NCI-H1092 (cell line): ENCODE measurements at places on chromosomes 4 and X.

DNA sequence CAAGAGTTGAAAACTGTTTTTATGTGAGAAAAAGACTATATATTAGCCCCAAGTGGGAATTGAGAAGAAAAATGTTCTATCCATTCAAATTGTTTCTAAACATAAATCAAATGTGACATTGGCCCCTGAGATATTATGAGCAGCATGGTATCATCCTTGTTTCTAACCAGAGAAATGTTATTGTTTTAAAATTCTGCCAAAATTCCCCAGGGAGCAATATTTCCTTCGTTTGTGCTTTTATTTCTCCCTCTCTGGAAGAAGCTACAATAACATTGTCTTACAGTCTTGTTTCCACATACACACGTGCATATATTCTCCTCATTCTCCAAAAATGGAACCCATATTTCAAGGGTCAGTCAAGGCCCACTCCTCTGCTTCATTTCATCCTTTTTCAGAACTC, 46.7 kb downstream of the MAGEB17 start:
- no peak for DNase-seq

GRCh38 chr4:100754751-100755150, 236.9 kb upstream of the EMCN start:
- no peak for DNase-seq

DNA sequence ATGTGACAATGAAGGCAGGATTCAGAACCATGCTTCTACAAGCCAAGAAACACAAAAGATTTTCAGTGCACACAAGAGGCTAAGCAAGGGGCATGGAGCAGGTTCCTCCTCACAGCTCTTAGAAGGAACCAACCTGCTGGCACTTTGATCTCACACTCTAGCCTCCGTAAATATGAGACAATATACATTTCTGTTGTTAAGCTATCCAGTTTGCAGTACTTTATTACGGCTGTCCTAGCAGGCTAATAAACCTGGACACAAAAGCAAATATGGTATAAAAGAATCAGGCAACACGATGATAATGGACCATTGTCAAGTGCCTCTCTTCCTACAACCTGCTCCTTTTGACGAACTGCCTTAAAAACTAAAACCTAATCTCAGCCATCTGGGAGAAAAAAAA, 114.5 kb downstream of the ZAR1 start:
- DNase-seq: no peak

GRCh38 chr4:15427701-15428100, at the start of gene C1QTNF7:
Gene C1QTNF7 (plus strand): TSS chr4:15428033. CDS start chr4:15435744, 7,711 bp downstream.
- DNase-seq: no peak

- no peak for DNase-seq
Measured at GRCh38 chr4:70619778-70620177, 8.8 kb upstream of the ENAM start.

- no peak for DNase-seq
Measured at GRCh38 chr4:182062936-182063335, 180.3 kb upstream of the TENM3 start.

DNA sequence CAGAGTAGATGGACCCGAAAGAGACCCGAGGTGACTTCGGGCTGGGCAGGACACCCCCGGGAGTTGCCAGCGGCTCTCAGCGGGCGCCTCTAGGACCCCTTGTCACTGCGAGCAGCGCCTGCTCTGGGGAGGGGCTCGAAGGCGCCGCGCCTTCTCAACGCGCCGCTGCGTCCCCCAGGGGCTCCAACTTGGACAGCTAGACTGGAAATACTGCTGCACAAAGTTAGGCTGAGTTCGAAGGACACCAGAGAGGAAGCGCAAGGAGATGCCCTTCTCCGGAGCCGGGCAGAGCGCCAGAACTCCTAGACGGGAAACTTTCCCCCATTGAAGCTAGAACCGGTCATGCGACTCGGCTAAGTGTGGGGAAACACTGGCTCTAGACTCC, 493 bp upstream of the KCNIP4 start:
- DNase-seq: no peak

- no peak for DNase-seq
Measured at GRCh38 chr4:53068755-53069330, 206.7 kb downstream of the RASL11B start.

- DNase-seq: peak; percentile 5
Measured at GRCh38 chrX:139126493-139126892, 404.0 kb upstream of the F9 start.

DNA sequence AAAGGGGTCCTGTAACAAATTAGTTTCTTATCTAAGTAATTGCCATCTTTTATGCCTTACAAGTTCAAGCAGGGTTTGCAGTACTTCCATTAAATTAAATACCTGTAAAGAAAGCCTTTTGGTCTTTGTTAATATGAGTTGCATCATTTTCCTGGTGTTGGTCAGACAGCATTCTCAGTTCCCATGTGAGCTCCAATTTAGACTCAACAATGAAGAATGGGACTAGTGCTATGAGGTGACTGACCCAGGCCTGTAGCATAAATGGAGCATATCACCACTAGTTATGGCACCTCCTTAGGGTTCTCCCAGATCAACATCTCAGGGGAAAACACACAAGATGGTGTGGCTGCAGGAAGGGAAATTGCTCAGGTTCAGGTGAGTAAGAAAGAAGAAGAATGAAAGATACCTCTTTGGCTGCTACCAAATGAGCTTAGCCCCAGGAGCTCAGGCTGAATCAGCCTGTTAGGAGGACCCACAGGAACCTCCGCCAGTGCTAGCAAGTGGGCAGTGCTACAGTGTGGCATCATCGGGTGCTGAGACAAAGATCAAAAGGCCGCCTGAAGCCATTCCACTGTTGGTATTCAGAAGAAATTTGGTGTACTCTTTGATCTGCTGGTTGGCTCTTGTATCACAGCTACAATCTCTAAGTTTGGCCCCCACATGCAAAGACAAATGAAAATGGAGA, 1.8 kb downstream of the TTC29 start:
- no peak for DNase-seq

DNA sequence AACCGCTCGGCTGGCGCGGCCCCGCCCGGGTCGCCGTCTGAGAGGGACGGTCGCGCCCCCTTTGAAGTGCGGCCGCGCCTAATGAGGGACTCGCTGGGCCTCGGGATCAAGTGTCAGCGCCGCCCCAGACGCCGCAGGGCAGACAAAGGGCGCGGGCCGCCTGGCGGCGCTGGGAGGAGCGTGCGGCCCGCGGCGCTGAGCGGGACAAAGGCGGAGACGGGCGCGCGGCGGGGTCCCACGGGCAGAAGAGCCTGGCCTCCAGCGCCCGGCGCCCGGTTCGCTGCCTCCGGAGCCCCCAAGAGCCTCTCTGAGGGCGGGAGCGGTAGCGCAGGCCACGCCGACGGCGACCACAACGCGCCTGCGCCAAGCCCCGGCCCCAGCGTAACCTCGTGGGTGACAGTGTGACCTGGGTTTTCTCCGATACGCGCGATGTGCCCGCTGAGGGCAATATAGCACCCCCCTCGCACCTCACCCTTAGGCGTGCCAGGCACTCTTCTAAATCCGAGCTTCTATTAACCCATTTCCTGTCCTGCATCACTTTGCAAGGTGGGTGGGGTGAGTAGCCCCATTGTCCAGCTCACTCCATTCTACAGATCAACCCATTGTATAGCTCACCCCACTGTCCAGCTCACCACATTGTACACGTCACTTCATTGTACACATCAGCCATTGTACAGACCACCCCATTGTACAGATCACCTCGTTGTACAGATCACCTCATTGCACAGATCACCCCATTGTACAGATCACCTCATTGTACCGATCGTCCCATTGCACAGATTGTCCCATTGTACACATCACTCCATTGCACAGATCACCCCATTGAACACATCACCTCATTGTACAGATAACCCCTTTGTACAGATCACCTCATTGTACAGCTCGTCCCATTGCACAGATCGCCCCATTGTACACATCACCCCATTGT, 33.7 kb upstream of the STX18 start:
- peak; percentile 33 for DNase-seq

DNA sequence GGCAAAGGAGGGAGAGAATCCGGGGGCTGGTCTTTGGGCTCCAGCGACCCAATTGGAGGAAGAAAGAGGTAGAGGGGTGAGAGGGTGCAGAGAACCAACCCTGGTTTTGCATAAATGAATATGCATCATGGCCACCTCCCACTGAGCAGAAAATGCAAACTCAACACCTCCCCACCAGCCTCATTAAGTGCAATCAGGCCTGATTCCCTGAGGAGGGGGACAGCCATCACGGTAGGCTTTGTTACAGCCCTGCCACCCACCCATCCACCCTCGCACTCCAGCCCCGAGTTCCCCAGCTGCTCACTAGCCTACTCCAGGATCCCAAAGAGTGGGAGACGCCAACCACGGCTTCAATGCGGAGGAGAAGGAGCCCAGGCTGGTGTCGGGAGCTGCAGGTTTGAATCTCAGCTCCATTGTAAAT, 48.3 kb upstream of the MAN2B2 start:
- DNase-seq: no peak

DNA sequence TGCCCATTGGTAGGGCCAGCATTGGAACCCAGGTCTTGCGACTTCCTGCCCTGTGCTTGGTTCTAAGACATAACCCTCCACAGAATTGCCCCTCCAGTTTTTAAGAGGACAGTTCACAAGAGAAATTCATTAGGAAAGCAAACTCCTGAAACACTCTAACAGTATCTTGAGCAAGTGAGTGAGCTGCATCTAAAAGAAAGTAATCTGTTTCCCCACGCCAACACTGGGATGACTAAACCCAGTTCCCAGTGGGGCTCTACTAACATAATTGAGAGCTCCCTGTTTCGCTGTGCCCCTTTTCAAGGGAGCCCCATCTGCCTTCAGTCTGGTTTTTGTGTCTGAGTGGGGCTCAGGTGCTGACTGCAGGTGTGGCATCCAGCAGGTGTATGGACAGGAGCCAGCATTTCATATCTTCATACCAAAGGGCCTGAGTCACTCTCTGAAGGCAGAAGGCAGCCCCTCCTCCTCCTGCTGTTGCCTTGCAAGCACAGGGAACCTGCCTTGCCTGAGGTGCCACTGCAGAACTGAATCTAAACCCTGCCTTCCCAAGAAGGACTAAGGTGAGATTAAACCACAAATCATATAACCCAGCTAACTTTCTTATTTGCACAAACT, 8.0 kb downstream of the AMOT start:
- no peak for DNase-seq

GRCh38 chrX:119151051-119151380, 23.4 kb upstream of the KIAA1210 start:
- no peak for DNase-seq

DNA sequence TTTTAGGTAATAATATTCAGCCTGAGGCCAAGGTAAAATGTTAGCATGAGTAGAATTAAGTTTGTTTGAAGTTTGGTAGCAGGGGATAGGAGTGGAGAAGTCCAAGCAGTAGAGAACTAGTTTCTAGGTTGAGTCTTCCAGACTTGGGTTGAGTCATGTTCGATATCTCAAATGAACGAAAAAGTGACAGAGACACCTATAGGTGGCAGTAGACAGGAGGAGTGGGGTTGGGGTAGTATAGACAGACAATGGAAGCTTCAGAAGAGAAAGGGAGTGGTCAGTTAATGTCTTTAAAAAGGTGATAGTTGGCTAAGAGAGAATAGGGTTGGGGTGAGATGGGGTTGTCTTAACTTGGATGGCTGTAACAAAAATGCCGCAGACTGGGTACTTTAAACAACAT, 58.7 kb upstream of the EMCN start:
- DNase-seq: no peak

- no peak for DNase-seq
Measured at GRCh38 chr4:124980276-124980752, 267.8 kb upstream of the ANKRD50 start.

GRCh38 chr4:173747537-173748257, 217.7 kb upstream of the HAND2 start:
- DNase-seq: no peak

GRCh38 chr4:139801895-139802294, 136.3 kb downstream of the MGST2 start:
- DNase-seq: no peak
